ENCODE measurements at places on chromosomes 7 and 10.

DNA sequence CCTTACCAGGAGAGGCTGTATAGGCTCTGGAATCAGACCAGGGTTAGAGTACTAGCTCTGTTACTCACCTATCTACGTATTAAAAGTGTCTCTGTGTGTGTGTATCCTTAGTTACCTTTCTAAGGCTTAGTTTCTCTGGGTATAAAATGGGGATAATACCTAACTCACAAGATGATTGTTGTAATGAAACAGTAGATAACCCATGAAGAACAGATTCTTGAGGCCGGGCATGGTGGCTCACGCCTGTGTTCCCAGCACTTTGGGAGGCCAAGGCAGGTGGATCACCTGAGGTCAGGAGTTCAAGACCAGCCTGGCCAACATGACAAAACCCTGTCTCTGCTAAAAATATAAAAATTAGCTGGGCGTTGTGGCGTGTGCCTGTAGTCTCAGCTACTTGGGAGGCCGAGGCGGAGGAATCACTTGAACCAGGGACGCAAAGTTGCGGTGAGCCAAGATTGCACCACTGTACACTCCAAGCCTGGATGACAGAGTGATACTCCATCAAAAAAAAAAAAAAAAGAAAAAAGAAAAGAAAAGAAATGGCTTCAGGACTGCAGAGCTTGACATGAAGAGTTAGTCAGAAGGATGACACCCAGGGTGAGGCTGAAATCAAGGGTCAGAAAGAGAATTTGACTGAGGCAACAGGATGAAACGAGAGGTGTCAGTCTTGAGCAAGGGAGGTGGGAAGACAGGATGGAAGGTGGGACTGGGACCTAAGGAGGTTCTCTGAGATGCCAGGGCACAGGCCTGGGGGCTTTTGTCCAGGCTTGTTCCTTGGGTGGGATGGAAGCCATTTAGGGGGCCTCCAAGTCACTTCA, 33.4 kb downstream of the PRKAR2B start:
- no peak for DNase-seq

- no peak for DNase-seq
These were observed 2.0 kb downstream of the VSTM2A start for GRCh38 chr7:54544149-54544526.

GRCh38 chr7:141872931-141873330, 31.6 kb upstream of the PRSS37 start:
- DNase-seq, result no peak

DNA sequence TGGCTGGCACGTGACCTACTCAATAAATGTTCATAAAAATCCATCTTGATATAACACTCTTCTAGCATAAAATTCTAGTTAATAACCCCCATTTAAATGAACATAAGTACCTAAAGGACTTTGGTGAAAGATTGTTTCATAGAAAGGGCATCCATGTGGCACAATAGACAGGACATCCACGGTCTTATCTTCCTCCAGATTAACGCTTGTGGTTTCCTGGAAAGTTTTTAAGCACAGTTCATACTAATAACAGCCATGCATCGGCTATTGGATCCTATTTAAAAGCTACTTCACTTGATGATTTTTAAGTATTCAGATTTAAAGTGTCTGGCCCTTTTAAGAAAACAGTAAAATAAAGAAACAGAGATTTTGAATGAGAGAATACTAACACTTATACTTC, 288.3 kb downstream of the AHR start:
- DNase-seq, result no peak

DNA sequence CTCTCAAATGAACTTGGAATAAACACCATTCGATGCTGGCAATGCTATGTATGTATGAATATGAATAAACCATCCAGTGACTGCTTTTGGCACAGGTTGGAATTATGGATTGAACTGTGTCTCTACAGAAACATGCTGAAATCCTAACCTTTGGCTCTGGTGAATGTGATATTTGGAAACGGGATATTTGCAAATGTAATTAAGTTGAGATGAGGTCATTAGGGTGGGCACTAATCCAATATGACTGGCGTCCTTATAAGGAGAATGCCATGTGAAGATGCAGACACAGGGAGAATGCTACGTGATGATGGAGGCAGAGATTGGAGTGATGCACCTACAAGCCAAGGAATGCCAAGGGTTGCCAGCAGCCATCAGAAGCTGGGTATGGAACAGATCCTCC, 3.4 kb upstream of the ACTR3B start:
- no peak for DNase-seq

GRCh38 chr10:119516381-119517234, 25.9 kb downstream of the RGS10 start:
- DNase-seq, result no peak

DNA sequence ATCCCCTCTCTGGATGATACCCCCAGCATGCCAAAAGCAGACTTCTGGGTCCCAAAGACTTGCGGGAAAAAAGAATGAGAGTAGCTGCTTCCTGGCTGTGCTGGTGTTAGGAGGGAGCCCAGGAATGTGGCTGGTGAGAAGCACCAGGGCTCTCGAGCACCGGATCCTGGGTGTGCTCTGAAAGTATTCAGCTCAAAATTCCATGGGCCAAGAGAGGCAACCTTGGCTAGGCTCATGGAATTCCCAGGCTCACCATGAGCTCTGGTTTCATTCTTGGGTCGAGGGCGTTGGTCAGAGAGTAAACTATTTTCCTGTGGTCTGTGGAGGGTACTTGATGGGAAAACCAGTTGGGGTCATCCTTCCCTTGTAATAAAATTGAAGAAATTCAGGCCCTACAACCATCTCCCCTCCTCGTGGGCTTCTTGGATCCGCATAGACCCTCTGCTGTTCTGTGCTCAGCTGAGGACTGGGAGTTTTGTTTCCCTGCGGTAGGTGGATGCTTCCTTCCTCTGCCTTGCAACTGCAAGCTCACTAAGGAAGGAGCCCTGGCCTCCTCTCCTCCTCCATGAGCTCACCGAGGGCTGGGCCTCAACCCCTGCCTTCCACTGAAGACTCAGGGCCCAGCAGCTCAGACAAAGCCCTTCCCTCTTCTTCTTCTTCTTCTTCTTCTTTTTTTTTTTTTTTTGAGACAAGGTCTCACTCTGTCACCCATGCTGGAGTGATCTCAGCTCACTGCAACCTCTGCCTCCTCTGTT, 34.5 kb upstream of the AQP1 start:
- DNase-seq, result no peak

GRCh38 chr10:100518761-100519241, 860 bp downstream of the SEC31B start:
- peak; percentile 58 for DNase-seq

DNA sequence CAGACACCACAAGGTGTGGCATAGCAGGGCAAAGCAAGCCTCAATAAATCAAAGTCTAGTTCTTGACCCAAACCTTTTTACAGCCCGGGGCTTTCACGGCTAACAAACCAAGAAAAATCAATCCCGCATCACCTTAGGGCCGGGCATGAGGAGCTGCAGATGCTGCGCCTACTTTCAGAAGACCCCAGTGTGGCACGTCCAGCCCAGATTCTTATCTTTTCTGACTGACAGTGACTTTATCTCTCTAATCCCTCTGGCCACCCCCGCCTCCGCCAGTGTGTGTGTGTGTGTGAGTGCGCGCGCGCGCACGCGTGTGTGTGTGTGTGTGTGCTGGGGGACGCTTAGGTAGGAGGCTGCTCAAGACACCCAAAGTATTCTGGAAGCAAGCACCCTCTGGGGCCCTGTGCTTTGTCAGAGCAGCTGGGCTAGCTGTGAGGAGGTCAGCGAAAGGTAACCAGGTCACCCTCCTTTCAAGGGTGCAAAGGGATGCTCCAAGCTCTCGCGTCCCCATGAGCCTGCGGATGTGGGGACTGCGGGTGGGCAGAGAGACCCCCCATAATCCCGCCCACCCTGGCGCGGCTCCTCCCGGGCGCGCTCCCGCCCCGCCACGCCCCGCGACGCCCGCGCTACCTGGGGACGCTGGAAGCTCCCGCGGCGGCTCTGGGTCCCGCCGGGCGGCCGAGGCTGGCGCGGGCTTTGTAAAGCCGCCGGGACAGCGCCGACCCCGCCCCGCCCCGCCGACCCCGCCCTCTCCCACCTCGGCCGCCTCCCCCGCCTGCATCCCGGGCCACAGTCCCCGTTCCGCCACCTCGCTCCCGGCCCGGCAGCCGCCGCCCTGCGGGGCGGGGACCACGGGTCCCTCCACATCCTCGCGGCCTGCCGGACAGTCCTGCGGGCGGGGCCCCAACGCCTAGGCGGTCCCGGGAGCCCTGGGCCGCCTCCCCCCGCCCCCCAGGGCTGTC, 57.1 kb upstream of the RHOBTB1 start:
- peak; percentile 59 for DNase-seq

DNA sequence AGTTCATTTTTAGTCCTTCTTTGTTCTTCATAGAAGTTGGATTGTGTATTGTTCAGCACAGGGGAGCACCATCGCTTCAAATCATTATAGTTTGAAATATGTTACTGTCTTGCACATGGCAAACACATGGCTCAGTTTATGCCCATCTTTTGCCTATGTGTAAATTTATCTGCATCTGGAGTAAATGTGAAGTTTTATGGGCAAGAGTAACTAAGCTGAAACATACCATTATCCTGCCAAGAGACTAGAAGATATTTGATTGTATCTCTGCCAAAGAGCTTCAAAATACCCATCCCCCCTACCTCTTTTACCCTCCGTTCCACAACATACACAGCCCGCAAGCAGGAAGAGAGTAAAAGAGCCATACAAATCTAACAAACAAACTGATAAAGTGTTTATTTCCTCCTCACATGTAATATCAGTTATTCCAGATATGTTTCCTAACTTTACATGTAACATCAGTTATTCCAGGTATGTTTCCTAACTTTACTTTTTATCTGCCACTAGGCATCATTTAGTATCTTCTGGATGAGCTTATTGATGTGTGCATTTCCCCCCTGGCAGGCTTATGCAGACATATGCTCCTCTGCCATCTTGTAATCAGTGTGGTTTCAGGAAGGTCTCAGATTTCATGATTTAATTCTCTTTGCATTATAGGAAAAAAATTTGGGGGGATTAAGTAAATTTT, 127.7 kb downstream of the SRI start:
- DNase-seq, result no peak

DNA sequence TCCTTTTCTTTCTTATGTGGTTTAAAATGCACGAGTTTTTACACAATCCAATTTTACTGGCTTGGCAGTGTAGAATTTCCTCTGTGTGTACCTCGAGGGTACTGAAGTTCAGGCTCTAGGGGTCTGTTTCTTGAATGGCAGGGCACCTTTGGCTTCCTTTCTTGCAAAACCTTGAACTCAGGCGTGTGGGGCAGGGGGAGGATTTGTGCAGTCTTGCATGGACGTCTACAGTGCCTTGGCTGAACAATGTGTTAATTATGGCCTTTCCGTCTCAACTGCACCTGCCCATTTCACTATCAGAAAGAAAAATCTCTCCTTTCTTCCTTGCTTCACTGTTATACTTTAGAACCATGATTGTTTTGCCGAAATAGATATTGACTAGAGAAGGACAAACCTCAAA, 570.9 kb downstream of the INHBA start:
- DNase-seq, result no peak

DNA sequence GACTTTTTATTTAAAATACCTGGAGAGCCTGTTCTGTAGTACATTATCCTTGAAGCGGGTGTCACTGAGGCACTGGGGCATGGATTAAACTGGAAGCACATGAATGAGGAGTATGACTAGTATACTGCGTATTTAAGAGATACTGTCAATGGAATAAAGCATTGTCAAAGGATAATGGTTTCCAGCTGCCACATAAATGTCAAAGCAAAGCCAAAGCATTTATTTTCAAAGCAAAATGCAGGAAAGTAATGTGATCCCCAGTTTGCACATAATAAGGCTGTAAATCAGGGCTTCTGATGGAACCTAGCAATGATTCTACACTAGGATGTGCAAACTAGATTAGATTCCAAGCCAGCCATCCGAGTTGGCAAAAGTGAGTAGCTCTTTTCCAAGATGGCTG, 240.1 kb downstream of the POU6F2 start:
- no peak for DNase-seq

DNA sequence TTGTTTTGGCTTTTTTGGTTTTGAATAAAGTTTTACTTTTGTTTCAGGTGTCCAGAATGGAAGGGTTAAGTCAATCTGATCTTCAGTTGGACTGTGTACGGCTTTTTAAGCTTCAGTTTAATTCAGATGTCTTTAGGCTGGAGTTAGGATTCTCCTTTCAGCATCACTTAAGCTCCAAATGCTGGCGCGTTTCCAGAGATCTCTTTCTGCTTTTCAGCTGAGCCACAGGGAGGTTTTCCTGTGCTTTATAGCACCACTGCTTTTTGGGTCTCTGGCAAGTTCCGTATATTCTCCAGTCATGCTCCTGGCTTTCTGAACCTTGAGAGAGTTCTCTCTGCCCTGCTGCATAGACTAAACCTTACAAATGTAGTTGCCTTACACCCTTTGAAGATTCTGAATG, 60.0 kb downstream of the VTI1A start:
- no peak for DNase-seq

DNA sequence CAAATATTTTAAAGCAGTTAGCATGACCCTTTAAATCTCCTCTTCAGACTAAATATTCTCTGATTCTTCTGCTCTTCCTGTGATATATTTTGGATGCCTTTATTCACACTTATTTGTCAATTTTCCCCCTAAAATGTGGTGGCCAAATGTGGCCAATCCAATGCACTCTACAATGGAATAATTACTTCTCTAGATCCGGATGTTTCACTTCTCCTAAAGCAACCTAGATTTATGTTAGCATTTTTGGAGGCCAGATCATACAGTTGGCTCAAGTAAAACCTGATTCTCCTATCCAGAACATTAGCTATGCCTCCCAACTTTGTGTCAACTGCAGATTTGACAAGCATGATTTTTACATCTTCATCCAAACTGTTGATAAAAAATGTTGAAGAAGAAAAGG, 153.7 kb downstream of the CREB5 start:
- no peak for DNase-seq

- DNase-seq, result no peak
These were observed 18.4 kb downstream of the EEPD1 start for GRCh38 chr7:36171503-36171902.

GRCh38 chr10:14385596-14386593, 55.2 kb upstream of the FRMD4A start:
- DNase-seq, result no peak

GRCh38 chr7:148336411-148336810, 254.2 kb upstream of the C7orf33 start:
- DNase-seq, result no peak
